ENCODE measurements at places on chromosomes 6 and 20. TPM values are rescaled to one million over a fixed set of nuclear protein-coding genes. Genes with fewer than 3 reads are reported as not detected.

- no peak for DNase-seq
Observed at GRCh38 chr6:52570291-52570700, 6.6 kb downstream of the TRAM2 start.

DNA sequence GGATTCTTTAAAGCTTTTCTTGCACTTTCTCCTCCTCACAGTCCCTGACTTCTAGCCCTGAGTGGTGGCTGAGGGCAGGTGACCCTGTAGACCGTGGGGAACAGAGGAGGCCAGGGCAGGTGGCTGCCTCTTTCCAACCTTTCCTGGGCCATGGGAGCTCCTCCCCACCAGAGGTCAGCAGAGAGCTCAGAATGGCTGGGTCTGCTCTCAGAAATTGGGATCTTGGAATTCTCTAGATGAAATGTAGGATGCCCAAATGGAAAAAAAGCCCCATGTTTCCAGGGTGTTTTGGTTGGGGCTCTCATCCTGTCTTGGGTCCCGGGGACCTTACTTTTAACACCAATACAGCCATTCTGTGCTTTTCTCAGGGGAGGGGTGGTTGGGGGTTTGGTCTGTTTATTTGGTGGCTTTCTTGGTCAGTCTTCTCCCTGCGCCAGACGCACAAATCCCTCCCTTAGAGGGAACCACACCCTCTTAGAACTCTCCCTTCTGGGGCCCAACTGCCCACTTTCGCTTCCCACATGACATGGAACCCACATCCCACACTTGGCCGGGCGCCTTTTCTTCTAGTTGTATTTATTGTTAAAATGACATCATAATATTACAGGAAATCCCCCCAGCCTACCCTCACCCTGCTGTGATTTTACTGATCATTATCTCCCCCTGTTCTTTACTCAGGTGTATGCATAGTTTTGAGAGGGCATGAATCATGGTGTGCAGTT lies 17.9 kb downstream of the GNAS start:
- DNase-seq = peak; percentile 92

GRCh38 chr6:139373154-139373927 lies 1.1 kb downstream of the CITED2 start:
- DNase-seq = peak; percentile 80

DNA sequence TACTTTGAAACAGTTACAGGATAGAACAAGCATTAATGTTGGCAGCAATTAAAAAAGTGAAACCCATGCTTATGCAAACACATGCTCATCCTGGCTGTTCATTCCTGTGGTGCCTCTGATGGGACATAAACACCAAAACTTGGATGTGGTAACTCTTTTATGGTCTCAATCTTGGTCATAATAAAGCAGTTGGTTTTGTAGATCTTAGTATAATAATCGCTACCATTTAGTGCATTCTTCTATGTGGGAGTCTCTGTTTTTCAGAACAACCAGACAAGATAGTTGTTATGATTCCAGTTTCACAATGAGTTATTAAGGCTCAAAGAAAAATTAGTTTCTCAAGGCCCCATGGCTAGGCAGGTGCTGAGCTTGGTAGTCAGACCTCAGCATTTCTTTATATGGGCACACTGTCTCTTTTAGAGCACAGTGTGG lies 184.0 kb downstream of the UTRN start:
- no peak for DNase-seq

DNA sequence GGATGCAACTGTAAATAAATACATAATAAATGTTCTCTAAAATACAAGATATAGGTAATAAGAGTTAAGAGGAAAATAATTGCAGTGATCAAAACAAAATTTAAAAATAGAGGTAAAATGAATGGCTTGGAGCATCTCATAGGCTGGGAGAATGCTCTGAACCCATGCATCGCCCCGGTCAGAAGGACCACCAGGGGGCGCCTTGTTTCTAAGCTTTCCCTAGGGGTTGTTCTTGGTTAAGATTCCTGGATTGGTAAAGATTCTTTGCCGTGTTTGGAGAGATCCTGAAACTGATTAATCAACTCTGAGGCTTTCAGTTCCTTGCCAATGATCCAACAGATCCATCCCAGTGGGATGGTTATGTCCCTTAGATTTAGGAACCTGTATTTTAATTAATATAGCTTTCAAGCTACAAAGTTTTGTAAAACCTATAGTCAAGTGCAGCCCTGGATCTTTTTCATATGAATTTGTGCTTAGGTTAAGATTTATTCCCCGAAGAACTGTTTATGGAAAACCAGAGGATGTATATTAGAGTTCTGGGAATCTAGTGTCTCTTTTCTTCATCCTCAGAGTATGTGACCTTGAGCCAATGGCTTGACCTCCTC lies 45.3 kb upstream of the PRELID3B start:
- DNase-seq = peak; percentile 94

DNA sequence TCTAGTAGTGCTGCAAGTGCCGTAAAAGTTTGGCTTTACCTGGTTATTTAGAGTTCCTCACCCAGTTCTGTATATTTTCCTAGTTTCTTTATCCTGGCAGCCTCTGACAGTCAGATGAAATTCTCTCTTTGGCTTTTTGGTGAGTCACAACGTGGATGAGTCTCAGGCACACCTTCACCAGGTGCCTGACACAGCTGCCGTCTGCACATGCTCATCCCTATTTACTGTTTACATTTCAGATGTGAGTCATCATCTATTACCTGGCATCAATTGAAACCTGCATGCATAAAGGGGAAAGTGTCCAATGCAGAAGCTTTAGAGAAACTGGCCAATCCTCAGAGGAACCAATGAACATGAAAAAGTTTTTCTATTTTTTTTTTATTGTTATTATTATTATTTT lies 33.3 kb upstream of the ADGRF4 start:
- DNase-seq = no peak

DNA sequence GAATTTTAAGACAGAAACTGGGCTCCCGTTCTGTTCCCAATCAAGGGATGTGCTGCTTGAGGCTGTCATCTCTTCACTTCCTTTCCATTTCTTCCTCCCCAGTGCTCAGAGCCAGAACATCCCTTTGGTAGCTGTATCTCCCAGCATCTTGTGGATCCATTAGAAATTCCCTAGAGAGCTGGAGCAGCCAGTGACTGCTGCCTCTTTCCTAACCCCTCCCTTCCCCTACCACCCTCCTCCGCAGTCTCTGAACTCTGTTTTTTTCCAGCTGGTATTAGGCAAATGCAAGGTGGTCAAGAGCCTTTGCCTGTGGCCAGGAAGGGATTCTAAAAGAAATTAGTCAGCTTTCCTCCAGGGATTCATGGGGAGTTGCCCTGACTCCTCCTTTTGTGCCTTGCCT lies 208.0 kb downstream of the EYA2 start:
- DNase-seq = no peak

DNA sequence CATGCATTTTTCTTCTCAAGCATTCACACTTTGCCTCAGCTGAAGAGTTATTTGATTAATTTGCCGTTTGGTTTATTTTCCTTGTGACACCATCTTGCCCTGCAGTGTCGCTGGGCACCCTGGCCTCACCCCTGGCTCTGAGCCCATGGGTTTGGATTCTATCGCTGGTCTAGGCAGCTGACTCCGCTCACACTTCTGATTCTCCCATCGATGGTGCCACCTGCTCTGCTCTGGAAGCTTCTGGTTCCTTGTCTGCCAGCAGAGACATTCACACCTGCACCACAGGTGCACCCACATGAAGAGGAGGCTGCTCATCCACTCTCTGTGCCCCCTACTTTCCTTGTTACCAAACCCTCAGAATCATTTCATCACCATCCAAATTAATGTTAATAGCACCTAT lies 291.6 kb upstream of the CDH4 start:
- DNase-seq = peak; percentile 4

The PTGIS gene
- 14.8 TPM for total RNA-seq

The DNAH8 gene
- total RNA-seq = not detected

The PBOV1 gene
- not detected for total RNA-seq

The COL9A3 gene
- total RNA-seq = 133 TPM

The RIMS1 gene
- 1.1 TPM for total RNA-seq
